ENCODE measurements at places on chromosomes 6 and 20.

DNA sequence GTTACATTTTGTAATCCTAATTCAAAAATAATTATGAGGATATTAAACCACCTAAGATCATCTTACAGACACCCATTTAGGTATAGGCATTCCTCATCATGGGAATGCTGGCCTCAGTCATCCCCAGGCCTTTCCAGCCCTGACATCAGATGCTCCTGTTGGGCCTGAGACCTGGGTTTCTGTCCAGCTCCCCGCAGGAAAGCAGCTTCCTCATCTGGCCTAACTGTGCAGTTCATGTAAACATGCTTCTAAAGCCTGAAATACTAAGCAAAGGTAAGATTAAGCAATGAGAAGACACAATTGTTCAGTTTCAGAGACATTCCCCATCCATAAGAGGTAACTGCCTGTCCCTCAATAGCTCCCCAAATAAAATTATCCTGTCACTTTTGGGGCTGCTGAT lies 19.0 kb downstream of the ETV7 start:
- DNase-seq, result no peak

DNA sequence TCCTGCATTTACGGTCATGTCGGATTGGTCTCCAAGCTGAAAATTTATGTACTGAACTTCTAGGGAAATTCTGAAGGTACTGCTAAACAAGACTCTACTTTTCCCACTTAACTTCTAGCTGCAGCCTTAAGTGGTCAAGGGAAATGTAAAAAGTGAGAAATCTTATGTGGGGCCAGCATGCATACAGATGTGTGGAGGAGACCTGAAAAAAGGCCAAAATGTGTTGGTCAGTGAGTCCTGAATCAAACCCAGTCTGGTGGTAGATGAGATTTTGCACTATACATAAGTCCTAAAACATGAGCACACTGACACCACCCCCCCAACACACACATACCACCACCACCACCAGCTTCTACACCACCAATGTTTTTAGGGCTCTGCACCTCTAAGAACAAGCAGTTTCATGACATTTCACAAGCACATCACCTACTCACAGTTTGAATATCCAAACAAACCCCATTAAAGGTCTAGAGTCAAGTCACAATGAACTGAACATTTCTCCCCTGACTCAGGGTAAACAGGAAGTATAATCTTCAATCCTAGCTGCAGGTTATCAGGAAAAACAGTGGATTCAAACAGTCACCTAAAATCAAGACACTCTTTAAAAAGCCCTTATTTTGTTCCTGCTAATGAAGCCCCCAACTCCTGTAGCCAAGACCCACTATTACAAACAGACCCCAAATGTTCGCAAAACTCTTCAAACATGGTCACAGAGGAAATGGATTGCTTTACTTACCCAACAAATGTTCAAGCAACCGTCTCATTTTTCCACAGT lies 1.6 kb downstream of the ZMYND8 start:
- DNase-seq, result no peak

- no peak for DNase-seq
Measured at GRCh38 chr6:136826216-136826615, 3.8 kb downstream of the PEX7 start.

DNA sequence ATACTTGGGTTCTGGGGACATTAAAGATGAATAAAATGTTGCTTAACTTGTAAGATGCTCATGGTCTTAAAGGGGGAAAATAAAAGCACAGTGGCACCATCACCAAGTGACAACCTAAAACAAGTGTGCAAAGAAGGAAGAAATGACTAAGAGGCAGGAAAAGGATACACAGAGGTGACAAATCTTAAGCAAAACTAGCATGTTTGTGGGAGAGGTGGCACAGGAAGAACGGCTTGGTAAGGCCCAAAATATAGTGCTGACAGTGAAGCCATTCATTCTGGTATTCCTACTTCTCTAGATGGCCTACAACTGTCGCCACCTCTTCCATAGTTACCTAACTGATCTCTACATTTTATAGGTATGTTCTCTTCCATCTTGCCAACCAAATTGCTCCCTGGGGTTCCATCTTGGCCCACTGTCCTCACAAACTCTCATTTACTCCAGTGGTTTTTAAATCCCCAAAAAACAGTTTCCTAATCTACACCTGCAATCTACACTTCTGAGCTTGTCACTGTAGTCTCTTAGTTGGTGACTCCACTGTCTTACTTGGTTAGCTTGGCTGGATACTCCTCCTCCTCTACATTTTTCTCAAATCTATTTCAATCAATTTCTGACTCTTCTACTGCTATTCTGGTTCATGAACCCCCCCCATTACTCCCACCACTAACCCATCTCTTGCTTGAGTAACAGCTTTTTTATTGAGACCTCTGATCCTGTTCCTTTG lies 33.5 kb downstream of the FAM8A1 start:
- no peak for DNase-seq

DNA sequence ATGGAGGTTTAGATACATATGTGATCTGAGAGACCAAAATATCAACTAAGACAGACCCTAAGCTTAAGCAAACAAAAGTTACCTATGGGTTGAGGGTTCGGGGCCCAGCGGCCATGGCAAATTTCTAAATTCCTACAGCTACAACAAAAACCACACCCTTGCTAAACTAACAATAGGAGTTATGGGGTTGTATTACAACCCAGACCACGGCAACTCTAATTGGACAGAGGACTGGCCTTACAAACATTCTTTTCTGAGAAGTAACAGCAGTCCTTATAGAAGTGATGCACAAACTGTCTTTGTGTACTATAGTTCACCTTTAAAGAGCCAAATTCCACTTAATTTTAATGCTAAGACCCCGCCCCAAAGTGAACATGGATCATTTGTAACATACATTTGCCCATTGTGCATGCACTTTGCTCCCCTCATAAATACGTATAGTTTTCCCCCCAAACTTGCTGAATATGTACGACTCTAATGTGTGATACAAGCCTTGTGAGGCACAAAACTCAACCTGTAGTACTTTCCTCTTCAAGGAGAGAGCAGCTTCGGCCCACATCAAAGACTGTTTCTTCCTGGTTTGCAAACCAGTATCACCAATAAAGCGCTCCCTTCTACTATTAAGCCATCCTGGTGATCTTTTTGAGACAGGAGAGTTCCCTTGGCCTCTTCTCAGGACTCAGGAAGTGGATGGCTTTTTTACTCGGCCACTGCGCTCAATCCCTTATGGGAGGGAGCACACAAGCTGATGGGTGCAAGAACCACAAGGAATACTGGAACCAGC lies 25.6 kb upstream of the MBOAT1 start:
- no peak for DNase-seq

GRCh38 chr6:163860287-163861081 lies 446.0 kb downstream of the QKI start:
- no peak for DNase-seq

DNA sequence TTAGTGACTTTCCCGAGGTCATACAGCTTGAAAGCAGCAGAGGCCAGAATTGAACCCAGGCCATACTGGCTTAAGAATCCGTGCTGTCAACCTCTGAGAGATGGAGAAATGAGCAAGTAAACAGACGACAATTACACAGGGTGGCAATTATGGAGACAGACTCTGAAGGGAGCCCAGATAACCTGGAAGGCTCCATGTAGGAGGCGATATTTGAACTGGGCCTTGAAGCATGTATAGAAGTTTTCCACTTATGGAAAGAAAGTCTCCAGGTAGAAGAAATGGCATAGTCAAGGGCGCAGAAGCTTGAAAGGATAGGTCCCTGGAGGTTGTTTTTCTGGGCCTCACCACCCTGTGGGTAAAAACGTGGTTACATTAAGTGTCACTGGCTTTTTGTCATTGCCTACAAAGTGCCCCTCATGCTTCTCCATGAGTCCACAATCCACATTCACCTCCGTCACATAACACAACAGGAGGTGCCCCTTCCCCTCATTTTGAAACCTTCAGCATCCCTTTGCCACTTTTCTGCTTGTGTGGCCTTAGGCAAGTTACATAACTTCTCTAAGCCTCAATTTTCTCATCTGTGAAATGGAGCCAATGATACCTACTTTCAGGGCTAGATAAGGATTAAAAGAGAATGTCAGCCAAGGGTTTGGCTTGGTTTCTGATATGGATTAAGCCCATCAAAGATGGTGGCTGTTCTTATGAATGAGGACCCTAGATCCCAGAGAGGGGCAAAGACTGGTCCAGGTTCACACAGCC lies 5.9 kb upstream of the BPI start:
- DNase-seq, result no peak

DNA sequence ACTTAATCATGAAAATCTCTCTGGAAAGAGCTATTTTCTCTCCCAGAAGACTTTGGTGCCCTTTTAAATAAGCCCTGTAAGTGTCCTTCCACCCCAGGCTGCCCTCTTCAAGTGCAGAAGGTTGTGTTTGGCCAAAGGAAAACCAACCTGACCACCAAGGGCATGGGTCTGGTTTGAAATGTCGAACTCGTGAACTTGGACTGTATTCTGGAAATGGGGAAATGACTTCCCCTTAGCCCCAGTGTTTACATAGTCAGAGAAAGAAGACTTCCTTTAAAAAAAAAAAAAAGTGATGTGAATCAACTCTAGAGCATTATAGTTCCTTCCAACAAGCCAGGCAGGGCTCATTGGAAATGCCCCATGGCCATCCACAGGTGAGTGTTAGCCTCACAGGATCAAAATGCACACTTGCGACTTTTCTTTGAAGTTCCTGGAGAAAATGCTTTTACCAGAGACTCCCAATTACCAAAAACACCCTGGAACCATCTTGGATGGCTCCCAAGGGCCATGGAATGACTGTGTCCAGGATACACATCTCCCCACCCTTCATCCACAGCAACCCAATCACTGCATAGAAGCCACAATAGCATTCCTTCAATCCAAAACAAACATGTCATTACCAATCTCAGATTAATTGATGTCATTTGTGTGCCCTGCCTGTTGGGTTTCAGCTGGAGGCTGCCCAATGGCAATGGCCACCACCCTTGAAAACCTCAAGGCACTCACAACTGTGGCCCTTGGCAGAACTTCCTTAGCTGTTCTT lies 133.8 kb downstream of the CLIC5 start:
- no peak for DNase-seq

DNA sequence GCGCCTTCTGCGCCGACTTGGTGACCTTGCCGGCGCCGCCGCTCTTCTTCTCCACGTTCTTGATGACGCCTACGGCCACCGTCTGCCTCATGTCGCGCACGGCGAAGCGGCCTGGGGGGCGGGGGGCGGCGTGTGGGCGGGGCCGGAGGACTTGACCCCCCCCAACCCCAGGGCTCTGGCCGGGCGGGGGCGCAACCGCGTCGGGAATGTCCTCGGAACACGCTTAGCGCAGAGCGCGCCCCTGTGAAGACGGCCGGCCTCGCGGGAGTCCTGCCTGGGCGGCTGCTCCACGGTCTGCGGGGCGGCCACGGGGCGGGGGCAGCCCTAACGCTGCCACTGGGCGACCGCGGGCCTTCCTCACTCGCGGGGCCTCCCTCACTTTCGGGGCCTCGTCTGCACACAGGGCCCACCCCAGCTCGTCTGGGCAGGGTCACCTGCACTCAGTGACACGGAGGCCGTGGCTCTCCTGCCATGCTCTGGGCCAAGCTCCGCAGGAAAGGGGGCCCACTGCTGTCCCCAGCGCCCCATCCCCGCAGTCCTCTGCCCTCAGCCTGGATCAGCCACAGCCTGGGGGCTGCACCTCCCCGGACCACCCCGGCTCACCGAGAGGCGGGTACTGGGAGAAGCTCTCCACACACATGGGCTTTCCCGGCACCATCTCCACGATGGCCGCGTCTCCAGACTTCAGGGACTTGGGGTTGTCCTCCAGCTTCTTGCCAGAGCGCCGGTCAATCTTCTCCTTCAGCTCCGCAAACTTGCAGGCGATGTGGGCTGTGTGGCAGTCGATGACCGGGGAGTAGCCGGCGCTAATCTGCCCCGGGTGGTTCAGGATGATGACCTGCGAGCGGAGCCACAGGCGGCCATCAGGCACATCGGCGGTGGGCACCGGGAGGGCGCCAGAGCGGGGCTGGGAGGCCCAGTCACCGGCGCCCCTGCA lies 10.3 kb downstream of the EEF1A2 start:
- DNase-seq, result no peak

DNA sequence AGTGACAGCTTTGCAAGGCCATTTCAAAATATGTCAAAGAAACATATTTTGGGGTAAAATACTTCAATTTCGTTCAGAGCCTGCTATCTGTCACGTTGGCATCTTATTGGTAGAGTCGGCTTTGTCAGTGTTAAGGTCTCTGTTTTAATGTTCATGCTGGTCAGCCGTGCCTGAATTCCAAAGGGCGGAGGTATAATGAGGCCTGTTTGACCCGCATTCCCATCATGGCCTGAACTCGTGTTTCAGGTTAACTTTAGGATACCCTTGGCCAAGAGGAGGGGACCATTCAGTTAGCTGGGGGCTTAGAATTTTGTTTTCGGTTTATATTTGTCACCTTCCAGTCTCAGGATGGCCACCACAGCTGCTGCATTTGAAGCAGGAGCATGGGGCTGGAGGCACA lies 236.4 kb downstream of the NFATC2 start:
- no peak for DNase-seq

GRCh38 chr6:100455230-100456124 lies 9.2 kb downstream of the SIM1 start:
- no peak for DNase-seq

Data from mesothelial cell of epicardium (in vitro differentiated cells).